Mesendoderm (in vitro differentiated cells): ENCODE measurements at places on chromosomes 5 and 9.
A peak's percentile ranks its signal among the peaks of the same experiment; 100 is the strongest.

- peak; percentile 80 for DNase-seq
- no peaks in the 10 kb centered on the region for H3K36me3 ChIP-seq
- no peak overlapping the region for H3K27ac ChIP-seq
- H3K4me3 ChIP-seq = no peak overlapping the region
- no peaks in the 10 kb centered on the region for H3K27me3 ChIP-seq
Measured at GRCh38 chr5:10863763-10864383, 102.8 kb upstream of the DAP start.

DNA sequence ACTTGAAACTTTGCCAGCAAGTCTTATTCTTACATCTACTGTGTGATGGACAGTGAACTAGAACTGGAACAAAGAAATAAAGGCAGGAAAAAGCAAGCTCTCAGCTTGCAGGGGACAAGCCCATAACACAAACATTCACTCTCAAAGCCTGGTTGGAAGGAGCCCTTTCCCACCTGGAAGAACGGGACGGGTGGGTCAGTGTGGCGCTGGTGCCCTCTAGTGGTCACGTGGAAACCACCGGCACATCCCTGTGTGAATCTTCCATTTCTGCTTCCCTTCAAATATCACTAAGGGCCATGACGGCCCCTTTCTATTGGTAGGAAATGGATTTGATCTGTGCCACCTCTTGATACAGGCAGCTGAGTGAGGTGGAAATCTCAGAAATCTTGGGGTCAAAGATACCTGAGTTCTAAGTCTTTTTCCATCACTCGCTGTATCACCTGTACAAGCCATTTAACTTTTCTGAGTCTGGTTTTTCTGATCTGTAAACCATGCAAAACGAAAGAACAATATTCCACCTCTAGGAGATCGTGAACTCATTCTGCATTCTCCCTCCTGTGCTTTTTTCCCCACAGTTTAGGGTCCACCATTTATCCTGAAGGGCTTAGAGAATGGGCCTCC lies 211.6 kb downstream of the MSX2 start:
- DNase-seq = peak; percentile 77
- no peaks in the 10 kb centered on the region for H3K27me3 ChIP-seq
- H3K4me1 ChIP-seq = no peaks in the 10 kb centered on the region

- H3K36me3 ChIP-seq = no peaks in the 10 kb centered on the region
- H3K4me3 ChIP-seq = no peak overlapping the region
- no peak for DNase-seq
- no peaks in the 10 kb centered on the region for H3K27me3 ChIP-seq
- H3K4me1 ChIP-seq = peaks cover 16% of the 10 kb centered on the region
Measured at GRCh38 chr5:14245132-14245925, 102.2 kb downstream of the TRIO start.

DNA sequence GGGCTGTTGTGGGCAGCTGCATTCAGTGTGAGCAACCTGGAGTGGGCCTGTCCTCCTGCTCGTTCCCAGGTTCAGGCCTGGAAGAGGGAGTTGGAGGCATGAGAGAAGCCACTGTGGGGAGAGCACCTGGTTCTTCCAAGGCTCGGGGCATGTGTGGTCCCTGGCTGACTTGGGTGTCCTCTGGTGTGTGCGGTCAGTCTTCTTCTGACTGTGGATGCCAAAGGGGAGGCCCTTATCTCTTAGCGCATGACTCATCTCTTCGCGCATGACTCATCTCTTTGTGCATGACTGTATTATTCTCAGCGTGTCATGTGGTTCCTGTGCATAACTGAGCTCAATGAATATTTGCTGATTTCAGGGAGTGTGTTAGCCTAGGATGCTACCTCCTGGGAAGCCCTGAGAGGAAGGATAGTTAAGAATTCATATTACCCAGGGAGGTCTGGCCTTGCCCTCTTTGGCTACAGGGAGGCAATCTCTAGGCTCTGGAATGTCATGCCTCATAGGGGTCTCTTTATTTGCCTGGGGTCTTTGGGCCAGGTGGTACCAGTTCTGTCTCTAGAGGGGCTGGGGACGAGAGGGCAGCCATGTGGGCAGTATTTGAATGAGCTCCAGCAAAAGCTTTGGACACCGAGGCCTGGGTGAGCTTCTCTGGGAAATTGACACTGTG lies 188.7 kb downstream of the HSPA4 start:
- H3K27ac ChIP-seq = no peak overlapping the region
- no peaks in the 10 kb centered on the region for H3K27me3 ChIP-seq
- H3K36me3 ChIP-seq = no peaks in the 10 kb centered on the region
- no peaks in the 10 kb centered on the region for H3K4me1 ChIP-seq

DNA sequence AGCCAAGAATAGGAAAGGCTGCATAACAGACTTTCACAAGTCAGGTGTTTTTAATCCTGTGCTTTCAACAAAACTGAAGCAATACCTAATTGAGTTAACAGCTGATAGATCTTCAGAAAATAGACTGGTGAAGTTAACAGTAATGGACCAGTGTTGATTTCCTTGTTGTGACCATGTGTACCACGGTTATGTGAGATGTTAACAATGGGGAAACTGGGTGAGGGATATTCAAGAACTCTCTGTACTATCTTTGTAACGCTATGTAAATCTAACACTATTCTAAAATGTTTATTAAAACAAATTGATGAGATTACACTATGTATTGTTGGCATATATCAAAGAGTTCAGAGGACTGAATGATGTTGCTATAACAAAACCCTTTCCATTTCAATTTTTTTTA lies 36.9 kb downstream of the MACROH2A1 start:
- H3K4me3 ChIP-seq = no peak overlapping the region
- no peak overlapping the region for H3K27ac ChIP-seq
- no peaks in the 10 kb centered on the region for H3K4me1 ChIP-seq
- H3K27me3 ChIP-seq = no peaks in the 10 kb centered on the region
- DNase-seq = no peak

DNA sequence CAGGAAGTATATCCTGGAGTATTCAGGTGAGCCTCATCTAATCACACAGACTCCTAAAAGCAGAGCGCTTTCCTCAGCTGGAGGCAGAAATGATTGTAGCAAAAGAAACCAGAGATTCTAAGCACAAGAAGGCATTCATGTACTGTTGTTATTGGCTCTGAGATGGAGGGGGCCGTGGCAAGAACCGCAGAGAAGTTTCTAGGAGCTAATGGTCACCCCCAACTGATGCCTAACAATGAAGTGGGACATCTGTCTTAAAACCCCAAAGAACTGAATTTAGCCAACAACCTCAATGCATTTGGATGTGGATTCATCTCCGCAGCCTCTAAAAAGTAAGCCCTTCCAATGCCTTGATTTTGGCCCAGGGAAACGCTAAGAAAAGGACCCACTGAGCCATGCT lies 76.3 kb downstream of the ADAMTSL1 start:
- H3K27me3 ChIP-seq = no peaks in the 10 kb centered on the region
- H3K4me3 ChIP-seq = no peak overlapping the region
- H3K4me1 ChIP-seq = no peaks in the 10 kb centered on the region
- no peak for DNase-seq
- H3K27ac ChIP-seq = no peak overlapping the region

- no peak overlapping the region for H3K27ac ChIP-seq
- no peak for DNase-seq
- H3K4me1 ChIP-seq = no peaks in the 10 kb centered on the region
- H3K36me3 ChIP-seq = no peaks in the 10 kb centered on the region
- no peak overlapping the region for H3K4me3 ChIP-seq
Measured at GRCh38 chr5:115807654-115808052, 8.8 kb downstream of the CDO1 start.

GRCh38 chr5:173458828-173459609 lies 130.8 kb upstream of the STC2 start:
- H3K4me1 ChIP-seq = no peaks in the 10 kb centered on the region
- H3K27ac ChIP-seq = no peak overlapping the region
- H3K27me3 ChIP-seq = no peaks in the 10 kb centered on the region
- no peaks in the 10 kb centered on the region for H3K36me3 ChIP-seq

DNA sequence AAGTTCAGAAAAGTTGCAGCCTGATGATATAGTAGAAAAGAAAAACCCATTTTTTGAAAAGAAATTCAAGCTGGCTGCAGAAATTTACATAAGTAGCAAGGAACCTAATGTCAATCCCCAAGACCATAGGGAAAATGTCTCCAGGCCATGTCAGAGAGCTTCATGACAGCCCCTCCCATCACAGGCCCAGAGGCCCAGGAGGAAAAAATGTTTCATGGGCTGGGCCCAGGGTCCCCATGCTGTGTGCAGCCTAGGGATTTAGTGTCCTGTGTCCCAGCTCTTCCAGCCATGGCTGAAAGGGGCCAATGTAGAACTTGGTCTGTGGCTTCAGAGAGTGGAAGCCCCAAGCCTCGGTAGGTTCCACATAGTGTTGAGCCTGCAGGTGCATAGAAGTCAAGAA lies 220.3 kb downstream of the CSNK1G3 start:
- no peaks in the 10 kb centered on the region for H3K36me3 ChIP-seq
- no peaks in the 10 kb centered on the region for H3K27me3 ChIP-seq
- H3K27ac ChIP-seq = no peak overlapping the region
- H3K4me3 ChIP-seq = no peak overlapping the region
- DNase-seq = peak; percentile 16
- no peaks in the 10 kb centered on the region for H3K4me1 ChIP-seq

DNA sequence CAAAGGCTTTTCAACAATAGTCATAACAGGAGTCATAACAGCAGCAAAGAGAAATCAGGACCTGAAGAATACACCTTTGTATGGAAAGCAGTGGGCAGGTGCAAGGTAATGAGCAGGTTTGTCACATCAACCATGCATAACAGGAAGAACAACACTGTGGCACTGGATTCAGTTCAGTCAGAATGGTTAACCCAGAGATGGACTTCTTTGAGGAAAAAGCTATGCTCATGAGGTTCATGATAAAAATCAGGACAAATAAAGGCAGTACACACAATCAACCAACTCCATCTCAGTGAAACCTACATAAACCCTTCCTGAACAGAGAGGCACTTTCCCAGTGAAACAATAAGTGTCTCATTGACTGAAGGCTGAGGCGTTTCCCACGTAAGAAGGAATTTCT lies 27.0 kb downstream of the ABITRAM start:
- no peak overlapping the region for H3K27ac ChIP-seq
- H3K4me3 ChIP-seq = no peak overlapping the region
- no peaks in the 10 kb centered on the region for H3K4me1 ChIP-seq
- peaks cover 2% of the 10 kb centered on the region for H3K36me3 ChIP-seq

GRCh38 chr9:14352503-14352902 lies 38.6 kb upstream of the NFIB start:
- no peaks in the 10 kb centered on the region for H3K36me3 ChIP-seq
- no peak overlapping the region for H3K27ac ChIP-seq
- H3K4me1 ChIP-seq = peaks cover 5% of the 10 kb centered on the region
- H3K27me3 ChIP-seq = peaks cover 29% of the 10 kb centered on the region
- H3K4me3 ChIP-seq = no peak overlapping the region

GRCh38 chr5:143311428-143311827 lies 92.1 kb downstream of the NR3C1 start:
- H3K36me3 ChIP-seq = no peaks in the 10 kb centered on the region
- no peaks in the 10 kb centered on the region for H3K27me3 ChIP-seq
- no peak for DNase-seq
- H3K4me3 ChIP-seq = no peak overlapping the region

GRCh38 chr5:160434022-160434531 lies 12.4 kb downstream of the PTTG1 start:
- no peak overlapping the region for H3K4me3 ChIP-seq
- no peaks in the 10 kb centered on the region for H3K4me1 ChIP-seq
- H3K36me3 ChIP-seq = no peaks in the 10 kb centered on the region
- no peaks in the 10 kb centered on the region for H3K27me3 ChIP-seq
- H3K27ac ChIP-seq = no peak overlapping the region

- no peaks in the 10 kb centered on the region for H3K27me3 ChIP-seq
- H3K27ac ChIP-seq = no peak overlapping the region
- DNase-seq = no peak
- H3K4me1 ChIP-seq = no peaks in the 10 kb centered on the region
- no peaks in the 10 kb centered on the region for H3K36me3 ChIP-seq
Measured at GRCh38 chr9:29208670-29209069, 1635.4 kb upstream of the C9orf72 start.
